Esophagus squamous epithelium (tissue), 5 donors: ENCODE measurements at places on chromosomes 13 and 19. TPM values are rescaled to one million over a fixed set of nuclear protein-coding genes. Genes with fewer than 3 reads are reported as not detected.

DNA sequence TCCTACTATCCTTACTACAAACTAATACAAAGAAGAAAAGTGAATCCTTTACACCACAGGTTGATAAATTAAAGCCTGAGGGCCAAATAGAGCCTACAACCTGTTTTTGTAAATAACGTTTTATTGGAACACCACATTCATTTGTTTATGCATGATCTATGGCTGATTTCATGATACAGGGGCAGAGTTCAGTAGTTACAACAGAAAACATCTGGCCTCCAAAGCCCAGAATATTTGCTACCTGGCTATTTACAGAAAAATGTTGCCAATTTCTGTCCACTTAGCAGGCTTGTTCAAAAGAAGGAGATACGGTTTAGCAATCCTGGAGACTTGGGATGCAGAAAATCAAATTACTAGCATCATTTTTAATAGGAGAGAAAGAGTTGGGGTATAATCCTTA, 24.1 kb downstream of the DCT start:
- H3K27ac ChIP-seq: no peak overlapping the region
- no peak for DNase-seq
- H3K27me3 ChIP-seq: no peaks in the 10 kb centered on the region
- H3K36me3 ChIP-seq: no peaks in the 10 kb centered on the region
- no peaks in the 10 kb centered on the region for H3K4me1 ChIP-seq
- no peak overlapping the region for H3K4me3 ChIP-seq

DNA sequence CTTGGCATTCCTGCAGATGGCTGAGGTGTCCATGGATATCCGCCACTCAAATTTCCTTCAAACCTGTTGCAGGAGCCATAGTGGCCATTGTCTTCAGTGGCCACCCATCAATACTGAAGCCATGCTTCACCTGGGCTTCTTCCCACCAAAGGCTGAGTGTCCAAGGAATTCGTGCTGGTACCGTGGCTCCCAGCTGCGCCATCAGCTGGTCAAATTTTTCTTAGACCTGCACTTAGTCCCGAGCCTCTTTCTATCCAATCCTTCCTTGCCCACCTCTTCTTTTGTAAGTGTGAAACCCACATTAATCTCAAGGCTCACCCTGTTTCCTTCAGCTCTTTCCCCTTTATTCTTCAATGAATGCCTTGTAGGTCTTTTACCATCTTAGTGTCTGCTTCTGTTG, 152.1 kb downstream of the PCDH9 start:
- no peak for DNase-seq
- no peaks in the 10 kb centered on the region for H3K36me3 ChIP-seq
- H3K4me3 ChIP-seq: no peak overlapping the region
- H3K4me1 ChIP-seq: no peaks in the 10 kb centered on the region
- H3K27me3 ChIP-seq: no peaks in the 10 kb centered on the region
- no peak overlapping the region for H3K27ac ChIP-seq

GRCh38 chr13:113756441-113757097, 2.5 kb upstream of the TMEM255B start:
- H3K27ac ChIP-seq: no peak overlapping the region
- H3K4me3 ChIP-seq: no peak overlapping the region
- H3K4me1 ChIP-seq: peaks cover 14% of the 10 kb centered on the region
- peaks cover 41% of the 10 kb centered on the region for H3K27me3 ChIP-seq
- no peaks in the 10 kb centered on the region for H3K36me3 ChIP-seq

DNA sequence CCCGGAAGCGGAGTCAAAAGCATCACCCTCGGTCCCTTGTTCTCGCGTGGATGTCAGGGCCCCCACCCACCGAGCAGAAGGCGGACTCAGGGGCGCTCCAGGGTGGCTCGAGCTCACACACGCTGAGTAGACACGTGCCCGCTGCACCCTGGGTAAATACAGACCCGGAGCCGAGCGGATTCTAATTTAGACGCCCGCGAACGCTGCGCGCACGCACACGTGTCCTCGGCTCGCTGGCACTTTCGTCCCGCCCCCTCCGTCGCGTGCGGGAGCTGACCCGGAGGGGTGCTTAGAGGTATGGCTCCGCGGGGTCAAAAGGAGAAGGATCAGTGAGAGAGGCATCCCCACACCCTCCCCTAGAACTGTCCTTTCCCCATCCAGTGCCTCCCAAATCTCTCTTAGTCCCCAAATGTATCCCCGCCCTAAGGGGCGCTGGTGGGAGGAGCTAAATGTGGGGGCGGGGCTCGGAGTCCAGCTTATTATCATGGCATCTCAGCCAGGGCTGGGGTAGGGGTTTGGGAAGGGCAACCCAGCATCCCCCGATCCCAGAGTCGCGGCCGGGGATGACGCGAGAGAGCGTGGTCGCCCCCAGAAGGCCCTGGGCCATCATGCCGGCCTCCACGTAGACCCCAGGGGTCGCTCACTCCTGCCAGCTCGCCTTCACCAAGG, 451 bp upstream of the ICAM5 start:
- H3K4me1 ChIP-seq: peaks cover 94% of the 10 kb centered on the region
- no peak for DNase-seq
- peaks cover 17% of the 10 kb centered on the region for H3K36me3 ChIP-seq
- H3K27ac ChIP-seq: peak overlapping the region; percentile 41

- H3K27me3 ChIP-seq: no peaks in the 10 kb centered on the region
- H3K36me3 ChIP-seq: no peaks in the 10 kb centered on the region
- H3K4me1 ChIP-seq: peaks cover 2% of the 10 kb centered on the region
Observed at GRCh38 chr19:57310792-57311191, 9.5 kb upstream of the ZNF543 start.

GRCh38 chr13:97429681-97430081, 4.3 kb upstream of the RAP2A start:
- peak overlapping the region; percentile 10 for H3K4me3 ChIP-seq
- H3K4me1 ChIP-seq: no peaks in the 10 kb centered on the region
- no peaks in the 10 kb centered on the region for H3K36me3 ChIP-seq
- no peaks in the 10 kb centered on the region for H3K27me3 ChIP-seq
- H3K27ac ChIP-seq: no peak overlapping the region

- no peak overlapping the region for H3K27ac ChIP-seq
- H3K4me3 ChIP-seq: no peak overlapping the region
- no peak for DNase-seq
- no peaks in the 10 kb centered on the region for H3K36me3 ChIP-seq
Observed at GRCh38 chr13:80011448-80012212, 329.3 kb downstream of the SPRY2 start.

- peak overlapping the region; percentile 52 for H3K4me3 ChIP-seq
- peak overlapping the region; percentile 58 for H3K27ac ChIP-seq
- peaks cover 43% of the 10 kb centered on the region for H3K4me1 ChIP-seq
- DNase-seq: no peak
- H3K36me3 ChIP-seq: no peaks in the 10 kb centered on the region
Observed at GRCh38 chr19:18434411-18435175, 3.3 kb downstream of the ISYNA1 start.

- H3K4me1 ChIP-seq: peaks cover 36% of the 10 kb centered on the region
- H3K27ac ChIP-seq: peak overlapping the region; percentile 66
- no peaks in the 10 kb centered on the region for H3K36me3 ChIP-seq
Observed at GRCh38 chr19:42091742-42092141, 15.8 kb downstream of the ZNF574 start.

- no peak for DNase-seq
- H3K4me1 ChIP-seq: no peaks in the 10 kb centered on the region
- H3K4me3 ChIP-seq: no peak overlapping the region
- no peak overlapping the region for H3K27ac ChIP-seq
- no peaks in the 10 kb centered on the region for H3K36me3 ChIP-seq
- no peaks in the 10 kb centered on the region for H3K27me3 ChIP-seq
Observed at GRCh38 chr19:31170046-31170445, 179.2 kb downstream of the TSHZ3 start.

GRCh38 chr19:48859711-48860572, 8.5 kb downstream of the PLEKHA4 start:
- H3K27ac ChIP-seq: no peak overlapping the region
- H3K36me3 ChIP-seq: no peaks in the 10 kb centered on the region
- H3K4me3 ChIP-seq: no peak overlapping the region
- DNase-seq: no peak

- DNase-seq: peak; percentile 94
- H3K36me3 ChIP-seq: no peaks in the 10 kb centered on the region
- H3K27ac ChIP-seq: peak overlapping the region; percentile 80
- H3K27me3 ChIP-seq: peaks cover 39% of the 10 kb centered on the region
Observed at GRCh38 chr19:40570313-40571004, 6.2 kb upstream of the SHKBP1 start.

- DNase-seq: no peak
- H3K36me3 ChIP-seq: no peaks in the 10 kb centered on the region
- no peaks in the 10 kb centered on the region for H3K27me3 ChIP-seq
- H3K4me3 ChIP-seq: no peak overlapping the region
- H3K4me1 ChIP-seq: no peaks in the 10 kb centered on the region
Observed at GRCh38 chr19:22628401-22628800, 5.7 kb upstream of the ZNF492 start.

The PALM gene
- total RNA-seq: 2.6 TPM

The SRRM5 gene
- total RNA-seq: 0.38 TPM

The CYP4F22 gene
- 3.2 TPM for total RNA-seq

The NLRP11 gene
- not detected for total RNA-seq

The HCN2 gene
- total RNA-seq: 0.57 TPM

The SIGLEC5 gene
- total RNA-seq: 0.94 TPM

The ZNF8 gene
- total RNA-seq: 6.7 TPM
